ENCODE measurements at places on chromosomes 5 and 9. TPM values are rescaled to one million over a fixed set of nuclear protein-coding genes. Genes with fewer than 3 reads are reported as not detected.

DNA sequence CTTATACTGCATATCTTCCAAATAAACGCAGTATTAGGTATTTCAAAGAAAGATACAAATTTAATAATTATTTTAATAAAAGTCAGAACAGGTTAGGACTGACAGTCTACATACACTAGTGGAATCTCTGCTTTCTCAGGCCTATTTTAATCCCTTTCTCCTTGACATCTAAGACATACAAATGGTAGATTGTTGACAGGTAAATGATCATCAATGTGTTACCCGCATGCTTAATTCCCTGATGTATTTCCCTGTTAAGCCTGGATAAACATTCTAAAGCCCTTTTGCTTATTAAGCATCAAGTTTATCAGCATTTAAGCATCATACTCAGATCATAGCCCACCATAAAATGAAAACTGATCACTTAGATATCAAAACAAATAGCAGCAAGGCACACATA is 576.7 kb downstream of the PTPRD start:
- H3K36me3 ChIP-seq: no peaks in the 10 kb centered on the region
- DNase-seq: no peak
- H3K27ac ChIP-seq: no peak overlapping the region
- no peak overlapping the region for H3K4me3 ChIP-seq
- no peaks in the 10 kb centered on the region for H3K4me1 ChIP-seq
- no peaks in the 10 kb centered on the region for H3K27me3 ChIP-seq

- H3K4me1 ChIP-seq: peaks cover 32% of the 10 kb centered on the region
- H3K27me3 ChIP-seq: no peaks in the 10 kb centered on the region
- DNase-seq: no peak
- H3K4me3 ChIP-seq: peak overlapping the region; percentile 80
Measured at GRCh38 chr5:95554331-95554646, 488 bp downstream of the SKIC3 start.

DNA sequence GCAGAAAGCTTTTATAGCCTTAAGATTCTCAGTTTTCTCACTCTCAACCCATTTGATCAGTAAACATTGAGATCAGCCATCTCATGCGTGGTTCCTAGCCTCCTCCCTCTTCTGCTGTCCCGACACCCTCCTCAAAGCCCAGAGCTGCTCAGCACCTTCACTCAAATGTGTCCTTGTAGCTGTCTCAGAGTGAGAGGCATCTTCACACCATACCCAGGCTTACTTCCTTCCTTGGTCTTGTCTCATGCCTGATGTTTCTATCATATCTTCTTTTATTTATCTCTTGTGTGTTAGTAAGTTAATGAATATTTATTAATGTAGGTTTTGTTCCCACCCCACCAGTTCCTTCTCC is 72.4 kb upstream of the SNX2 start:
- no peak overlapping the region for H3K27ac ChIP-seq
- no peaks in the 10 kb centered on the region for H3K27me3 ChIP-seq
- H3K4me1 ChIP-seq: no peaks in the 10 kb centered on the region
- no peak for DNase-seq

GRCh38 chr5:60797482-60798153 is 46.5 kb downstream of the ELOVL7 start:
- no peaks in the 10 kb centered on the region for H3K36me3 ChIP-seq
- no peak for DNase-seq
- H3K27me3 ChIP-seq: no peaks in the 10 kb centered on the region
- H3K27ac ChIP-seq: no peak overlapping the region
- no peak overlapping the region for H3K4me3 ChIP-seq

DNA sequence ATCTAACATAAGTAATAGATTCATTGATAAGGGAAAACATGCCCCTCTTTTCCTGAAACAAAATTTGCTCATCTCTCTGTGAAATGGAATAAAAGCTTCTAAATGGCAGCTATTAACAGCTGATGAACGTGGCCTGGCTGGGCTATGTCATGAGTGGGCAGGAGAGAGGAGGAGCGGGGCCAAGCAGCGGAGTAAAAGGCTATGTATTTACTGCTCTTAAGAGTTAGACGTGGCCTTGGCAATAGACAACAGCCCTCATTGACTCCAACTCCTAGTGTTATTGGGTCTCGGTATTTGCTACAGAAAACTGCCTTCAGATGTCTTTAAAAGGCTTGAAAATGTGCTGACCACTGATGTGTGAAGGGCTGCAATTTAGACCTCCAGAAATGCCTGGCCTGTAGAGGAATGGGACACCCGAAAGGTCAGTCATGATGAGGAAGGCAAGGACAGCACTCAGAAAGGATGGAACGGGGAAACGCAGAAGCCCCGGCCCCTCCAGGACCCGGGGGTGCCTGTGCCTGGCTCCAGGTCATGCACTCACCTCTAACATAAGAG is 116.8 kb downstream of the PDZD2 start:
- H3K27me3 ChIP-seq: no peaks in the 10 kb centered on the region
- no peak for DNase-seq
- H3K27ac ChIP-seq: no peak overlapping the region
- no peak overlapping the region for H3K4me3 ChIP-seq
- H3K36me3 ChIP-seq: no peaks in the 10 kb centered on the region

GRCh38 chr9:83138422-83139135 is 75.6 kb upstream of the RASEF start:
- no peak overlapping the region for H3K4me3 ChIP-seq
- no peaks in the 10 kb centered on the region for H3K27me3 ChIP-seq
- no peaks in the 10 kb centered on the region for H3K4me1 ChIP-seq
- no peak for DNase-seq
- no peaks in the 10 kb centered on the region for H3K36me3 ChIP-seq
- H3K27ac ChIP-seq: no peak overlapping the region

DNA sequence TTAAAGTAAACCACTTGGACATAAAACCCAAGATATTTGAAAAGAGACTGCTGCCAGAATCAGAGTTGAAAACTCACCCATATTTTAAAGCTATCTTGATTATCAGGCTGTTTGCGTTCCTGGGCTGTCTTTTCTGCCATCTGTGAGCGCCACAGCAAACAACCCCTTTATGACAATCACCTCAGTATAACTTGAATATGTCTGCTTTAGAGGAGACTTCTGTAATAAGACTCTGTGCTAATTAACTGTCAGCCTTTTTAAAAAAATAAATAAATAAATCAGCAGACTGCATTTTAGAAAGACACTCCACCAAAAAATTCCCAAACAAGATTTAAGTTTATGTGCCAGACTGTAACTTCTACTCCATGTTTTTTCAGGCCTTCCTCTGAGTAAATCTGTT is 375.7 kb upstream of the CCNH start:
- H3K27ac ChIP-seq: no peak overlapping the region
- no peaks in the 10 kb centered on the region for H3K36me3 ChIP-seq
- no peak for DNase-seq

DNA sequence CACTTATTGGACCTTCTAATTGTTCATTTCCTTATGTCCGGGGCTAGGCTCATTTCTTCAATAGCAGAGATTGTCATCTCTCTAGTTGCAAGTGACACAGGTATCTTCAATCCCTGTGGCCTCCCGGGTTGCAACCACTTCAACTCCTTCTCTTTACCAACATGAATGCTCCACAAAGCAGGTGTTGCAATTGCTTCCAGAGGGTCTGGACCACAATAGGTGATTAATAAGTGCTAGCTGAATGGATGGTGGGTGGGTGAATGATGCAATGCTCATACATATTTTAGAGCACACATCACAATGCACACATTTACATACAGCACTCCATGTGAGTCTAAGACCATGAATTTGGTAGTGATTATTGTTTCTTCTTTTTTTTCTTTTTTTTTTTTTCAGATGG is 2.6 kb downstream of the CEMIP2 start:
- H3K27me3 ChIP-seq: no peaks in the 10 kb centered on the region
- H3K36me3 ChIP-seq: no peaks in the 10 kb centered on the region
- H3K4me3 ChIP-seq: peak overlapping the region; percentile 18
- DNase-seq: no peak
- H3K27ac ChIP-seq: no peak overlapping the region

- no peaks in the 10 kb centered on the region for H3K4me1 ChIP-seq
- DNase-seq: no peak
- no peak within 1 kb of the TSS for H3K27ac ChIP-seq
- no peaks in the 10 kb centered on the region for H3K27me3 ChIP-seq
- no peaks in the 10 kb centered on the region for H3K36me3 ChIP-seq
- no peak within 1 kb of the TSS for H3K4me3 ChIP-seq
Measured at GRCh38 chr5:24644761-24645160, at the start of gene CDH10. TSS of gene CDH10 (minus strand) at chr5:24644978. CDS start at chr5:24593490, 51,488 bp downstream.

DNA sequence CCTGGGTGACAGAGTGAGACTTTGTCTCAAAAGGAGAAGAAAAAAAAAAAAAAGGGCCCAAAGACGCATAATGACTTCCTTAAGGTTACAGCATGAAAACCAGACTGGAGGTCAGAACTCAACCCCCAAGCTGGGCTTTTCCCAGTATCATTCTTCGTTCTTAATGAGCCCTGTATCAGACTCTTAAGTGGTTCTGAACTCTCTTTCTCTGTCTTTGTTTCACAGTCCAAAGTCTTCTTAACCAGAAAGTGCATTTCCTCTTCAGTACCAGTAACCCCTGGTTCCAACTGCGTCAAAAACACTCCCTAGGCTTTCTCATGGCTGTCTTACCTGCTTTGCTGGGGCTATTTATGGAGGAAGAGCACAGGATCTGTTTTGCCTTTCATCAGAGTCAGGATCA is 38.4 kb upstream of the SHB start:
- H3K4me3 ChIP-seq: no peak overlapping the region
- H3K27me3 ChIP-seq: no peaks in the 10 kb centered on the region
- H3K36me3 ChIP-seq: no peaks in the 10 kb centered on the region
- DNase-seq: no peak
- no peak overlapping the region for H3K27ac ChIP-seq
- no peaks in the 10 kb centered on the region for H3K4me1 ChIP-seq

- no peak overlapping the region for H3K27ac ChIP-seq
- no peak for DNase-seq
- no peaks in the 10 kb centered on the region for H3K27me3 ChIP-seq
- H3K4me3 ChIP-seq: no peak overlapping the region
- no peaks in the 10 kb centered on the region for H3K4me1 ChIP-seq
- no peaks in the 10 kb centered on the region for H3K36me3 ChIP-seq
Measured at GRCh38 chr5:7794311-7794710, 56.6 kb downstream of the CFAP90 start.

DNA sequence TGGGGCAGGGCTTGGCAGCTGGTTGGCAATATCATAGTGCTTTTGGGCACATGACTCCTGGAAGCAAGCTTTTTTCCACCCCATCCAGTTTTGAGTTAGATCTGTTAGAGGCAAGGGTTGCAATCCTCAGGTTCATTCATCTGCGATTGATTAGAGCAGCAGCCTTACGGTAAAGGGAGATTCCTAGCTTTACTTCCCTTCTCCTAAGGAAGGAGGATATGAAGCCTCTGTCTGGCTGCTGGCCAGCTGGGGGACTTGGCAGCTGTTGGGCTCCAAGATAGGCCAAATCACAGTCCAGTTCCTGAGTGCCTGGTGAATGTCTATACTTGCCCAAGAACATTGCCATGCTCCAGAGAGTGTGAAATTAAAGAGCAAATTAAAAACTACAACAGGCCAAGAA is 113.4 kb upstream of the CCNH start:
- DNase-seq: no peak
- no peaks in the 10 kb centered on the region for H3K4me1 ChIP-seq
- H3K4me3 ChIP-seq: no peak overlapping the region

DNA sequence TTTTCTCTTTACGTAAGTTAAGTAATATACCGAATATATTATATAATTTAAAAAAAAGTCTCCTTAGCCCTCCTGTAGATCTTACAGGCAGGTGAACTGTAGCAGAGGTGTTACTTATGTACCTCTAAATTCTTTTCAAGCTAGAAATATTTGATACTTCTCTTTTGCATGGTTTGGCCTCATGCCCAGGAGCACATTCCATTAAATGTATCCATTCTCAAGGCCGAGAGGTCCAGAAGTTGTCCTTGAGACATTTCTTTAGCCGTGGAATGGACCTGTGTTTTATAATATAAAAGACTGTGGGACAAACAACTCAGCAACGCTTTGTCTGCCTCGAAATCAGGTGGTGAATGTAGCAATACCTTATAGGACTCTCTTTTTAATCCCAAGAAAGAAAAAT is 184.5 kb downstream of the TRIO start:
- H3K27me3 ChIP-seq: no peaks in the 10 kb centered on the region
- no peaks in the 10 kb centered on the region for H3K4me1 ChIP-seq
- DNase-seq: no peak
- no peaks in the 10 kb centered on the region for H3K36me3 ChIP-seq
- no peak overlapping the region for H3K27ac ChIP-seq

GRCh38 chr9:73847536-73847935 is 649.6 kb upstream of the RORB start:
- no peaks in the 10 kb centered on the region for H3K4me1 ChIP-seq
- H3K4me3 ChIP-seq: no peak overlapping the region
- H3K36me3 ChIP-seq: no peaks in the 10 kb centered on the region
- no peaks in the 10 kb centered on the region for H3K27me3 ChIP-seq
- no peak overlapping the region for H3K27ac ChIP-seq

DNA sequence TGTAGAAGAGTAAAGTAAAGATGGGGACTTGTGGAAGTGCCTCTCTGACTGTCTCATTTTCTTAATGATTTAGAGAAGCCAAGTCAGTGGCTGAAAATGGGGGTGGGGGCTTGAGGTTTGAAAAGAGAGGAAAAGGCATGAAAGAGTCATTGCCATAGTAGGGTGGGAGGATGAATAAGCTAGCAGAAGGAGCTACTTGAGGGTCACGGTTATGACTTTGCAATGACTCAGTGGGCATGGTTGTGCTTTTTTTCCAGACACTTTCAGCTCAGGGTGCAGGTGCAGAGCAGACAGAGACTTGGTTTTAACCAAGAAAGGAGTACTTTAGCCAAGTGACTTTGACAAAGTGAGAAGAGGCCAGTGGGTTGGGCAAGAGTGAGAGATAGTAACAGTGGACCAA is 117.8 kb downstream of the PTTG1 start:
- H3K4me1 ChIP-seq: no peaks in the 10 kb centered on the region
- no peak overlapping the region for H3K4me3 ChIP-seq

Gene ADAMTSL2
- total RNA-seq: not detected

Gene TAF11L10
- total RNA-seq: not detected

Gene CENPK
- total RNA-seq: 65.4 TPM

Gene GALNT12
- total RNA-seq: 4.7 TPM

Gene CAMK4
- 57.4 TPM for total RNA-seq

Gene AGXT2
- not detected for total RNA-seq

Gene PDE6A
- not detected for total RNA-seq

Gene SQSTM1
- 158 TPM for total RNA-seq

Gene SLC1A3
- total RNA-seq: 0.35 TPM

Gene SIT1
- 43.1 TPM for total RNA-seq
